ENCODE measurements at places on chromosomes 5 and 9. TPM values are rescaled to one million over a fixed set of nuclear protein-coding genes. Genes with fewer than 3 reads are reported as not detected.

PFN3 gene
- total RNA-seq, result not detected

LRRC19 gene
- total RNA-seq, result 0.64 TPM

SV2C gene
- 0.32 TPM for total RNA-seq

TRIM36 gene
- 3.7 TPM for total RNA-seq

INSL6 gene
- not detected for total RNA-seq

PCDHA11 gene
- 0.38 TPM for total RNA-seq

PCDHB7 gene
- total RNA-seq, result 2.8 TPM

SQSTM1 gene
- total RNA-seq, result 501 TPM

IFNA13 gene
- total RNA-seq, result not detected

CARTPT gene
- not detected for total RNA-seq

DND1 gene
- 0.84 TPM for total RNA-seq

FGFR4 gene
- 109 TPM for total RNA-seq

IFNB1 gene
- total RNA-seq, result not detected

FGF1 gene
- 1.8 TPM for total RNA-seq

C9orf50 gene
- total RNA-seq, result not detected

DRD1 gene
- total RNA-seq, result 0.58 TPM

PHYHD1 gene
- total RNA-seq, result 46.5 TPM

OTP gene
- total RNA-seq, result not detected

ABLIM3 gene
- total RNA-seq, result 31.9 TPM

ZDHHC11B gene
- total RNA-seq, result 8.0 TPM

SLC6A3 gene
- 0.52 TPM for total RNA-seq

OR1Q1 gene
- total RNA-seq, result not detected

TMEM8B gene
- total RNA-seq, result 13.7 TPM

TCERG1 gene
- 46.3 TPM for total RNA-seq

QRFP gene
- total RNA-seq, result not detected

TUBB4B gene
- total RNA-seq, result 191 TPM

TJP2 gene
- 131 TPM for total RNA-seq

MOB3B gene
- 17.8 TPM for total RNA-seq

SMIM27 gene
- total RNA-seq, result 8.8 TPM

ARHGEF28 gene
- 22.3 TPM for total RNA-seq

AMACR gene
- 9.1 TPM for total RNA-seq

MSX2 gene
- 0.52 TPM for total RNA-seq

NEURL1B gene
- total RNA-seq, result 25.0 TPM

PRSS3 gene
- total RNA-seq, result not detected

Measured in upper lobe of right lung (tissue), 1 donor.